Pulmonary artery endothelial cell (primary cell): ENCODE measurements at places on chromosomes 3 and 15.

GRCh38 chr3:12188328-12188648, 29.6 kb upstream of the TIMP4 start:
- no peak for DNase-seq

- no peak for DNase-seq
Measured at GRCh38 chr3:78277220-78277619, 1237.3 kb downstream of the ROBO2 start.

- no peak for DNase-seq
Measured at GRCh38 chr3:100045696-100046095, 68.6 kb downstream of the FILIP1L start.

- DNase-seq: no peak
Measured at GRCh38 chr3:148100476-148100875, 597.2 kb upstream of the AGTR1 start.

GRCh38 chr3:61687206-61687605, 125.8 kb downstream of the PTPRG start:
- DNase-seq: no peak

DNA sequence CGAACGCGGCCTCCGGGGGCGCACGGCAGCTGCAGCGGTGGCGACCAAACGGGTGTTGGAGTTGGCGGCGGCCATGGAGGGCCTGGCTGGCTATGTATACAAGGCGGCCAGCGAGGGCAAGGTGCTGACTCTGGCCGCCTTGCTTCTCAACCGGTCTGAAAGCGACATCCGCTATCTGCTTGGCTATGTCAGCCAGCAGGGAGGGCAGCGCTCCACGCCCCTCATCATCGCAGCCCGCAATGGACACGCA, 725 bp downstream of the FEM1B start:
- no peak for DNase-seq

- no peak for DNase-seq
Measured at GRCh38 chr15:61831505-61831921, 228.7 kb downstream of the VPS13C start.

DNA sequence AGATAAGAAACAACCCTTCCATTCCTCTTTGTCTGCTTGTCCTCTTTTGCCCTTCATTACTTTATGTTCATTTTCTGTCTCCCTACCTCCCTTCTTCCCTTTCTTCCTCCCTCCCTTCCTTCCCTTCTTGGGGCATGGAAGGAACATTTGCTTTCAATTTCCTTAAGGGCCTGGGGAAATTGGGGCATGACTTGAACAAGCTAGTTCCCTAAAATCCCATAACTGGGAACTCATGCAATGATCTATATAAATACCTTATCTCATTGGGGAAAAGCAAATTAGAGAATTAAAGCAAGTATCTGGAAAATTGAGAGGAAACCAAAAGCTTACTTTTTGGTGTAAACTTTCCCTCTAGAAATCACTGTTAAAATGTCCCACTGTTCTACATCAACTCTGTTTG, 35.7 kb downstream of the BOC start:
- no peak for DNase-seq

DNA sequence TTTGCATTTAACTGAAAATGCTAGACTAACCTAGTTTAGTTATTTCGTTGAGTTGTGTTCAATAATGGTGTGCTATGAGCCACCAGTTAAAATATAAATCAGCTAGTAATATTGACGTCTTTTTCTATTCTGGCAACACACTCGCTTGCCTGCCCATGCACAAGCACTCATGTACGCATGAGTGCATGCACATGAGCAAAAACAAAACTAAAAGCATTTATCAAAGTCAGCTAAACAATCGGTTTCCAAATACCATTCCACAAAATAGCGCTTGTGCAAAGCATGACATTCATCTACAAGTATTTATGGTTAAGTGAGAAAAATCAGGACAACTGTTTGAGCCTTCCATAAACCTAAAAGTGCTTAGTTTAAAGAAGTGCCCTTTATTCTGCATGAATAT, 13.1 kb upstream of the SAMMSON start:
- no peak for DNase-seq
